ENCODE measurements at places on chromosomes 5 and 9.

- DNase-seq: no peak
Observed at GRCh38 chr5:113226116-113226736, 208.6 kb downstream of the TSSK1B start.

GRCh38 chr9:88580961-88581360, 46.0 kb downstream of the NXNL2 start:
- no peak for DNase-seq

GRCh38 chr5:103598997-103599566, 36.5 kb upstream of the NUDT12 start:
- no peak for DNase-seq

GRCh38 chr5:135951807-135952206, 3.0 kb downstream of the LECT2 start:
- DNase-seq: no peak

DNA sequence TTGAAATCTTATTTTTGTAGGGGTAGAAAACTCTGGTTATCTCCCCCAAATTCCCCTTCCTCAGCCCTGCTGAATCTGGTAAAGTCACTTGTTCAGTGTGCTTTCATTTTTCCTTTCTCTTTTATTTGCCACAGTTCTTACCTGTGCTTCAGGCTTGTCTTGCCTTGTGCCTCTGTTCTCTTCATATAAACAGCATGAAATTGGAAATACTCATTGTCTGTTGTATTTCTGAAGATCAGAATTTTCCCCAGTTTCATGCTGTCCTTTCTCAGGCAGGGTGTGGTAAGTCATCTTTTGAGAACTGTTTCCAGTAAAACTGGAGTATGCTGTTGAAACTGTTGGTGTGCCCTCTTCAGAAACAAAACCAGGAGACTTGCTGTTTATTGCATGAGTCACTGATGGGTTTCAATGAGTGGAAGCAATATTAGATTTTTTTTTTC, 7.0 kb downstream of the PAM start:
- no peak for DNase-seq

DNA sequence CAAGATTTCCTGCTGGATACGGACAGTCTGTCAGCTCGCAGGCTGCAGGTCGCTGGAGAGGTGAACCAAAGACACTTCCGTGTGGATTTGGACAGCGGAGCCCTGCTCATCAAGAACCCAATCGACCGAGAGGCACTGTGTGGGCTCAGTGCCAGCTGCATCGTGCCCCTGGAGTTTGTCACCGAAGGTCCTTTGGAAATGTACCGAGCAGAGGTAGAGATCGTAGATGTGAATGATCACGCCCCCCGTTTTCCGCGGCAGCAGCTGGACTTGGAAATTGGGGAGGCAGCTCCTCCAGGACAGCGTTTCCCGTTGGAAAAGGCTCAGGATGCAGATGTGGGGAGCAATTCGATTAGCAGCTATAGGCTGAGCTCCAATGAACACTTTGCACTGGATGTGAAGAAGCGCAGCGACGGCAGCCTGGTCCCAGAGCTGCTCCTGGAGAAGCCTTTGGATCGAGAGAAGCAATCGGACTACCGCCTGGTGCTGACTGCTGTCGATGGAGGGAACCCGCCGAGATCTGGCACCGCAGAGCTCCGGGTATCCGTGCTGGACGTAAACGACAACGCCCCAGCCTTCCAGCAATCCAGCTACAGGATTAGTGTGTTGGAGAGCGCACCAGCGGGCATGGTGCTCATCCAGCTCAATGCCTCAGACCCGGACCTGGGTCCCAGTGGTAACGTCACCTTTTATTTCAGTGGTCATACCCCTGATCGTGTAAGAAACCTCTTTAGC, 658 bp downstream of the PCDHGC4 start:
- no peak for DNase-seq

DNA sequence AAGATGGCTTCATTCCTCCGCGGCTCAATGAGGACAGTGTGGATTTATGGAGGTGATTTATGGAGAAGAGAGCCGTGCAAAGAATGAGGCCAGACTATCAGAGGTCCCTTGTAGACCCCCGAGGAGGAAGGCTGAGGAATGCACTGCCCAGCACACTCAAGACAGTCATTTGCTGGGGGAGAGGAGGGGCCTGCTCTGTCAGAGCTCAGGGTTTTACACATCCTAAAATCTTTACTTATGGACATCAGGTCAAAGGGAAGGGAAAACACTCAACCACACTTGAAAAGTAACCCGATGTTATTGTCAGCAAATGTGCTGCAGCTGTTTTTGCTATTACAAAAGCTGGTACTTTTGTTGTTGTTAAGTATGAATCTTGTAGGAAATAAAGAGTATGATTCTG, 289.5 kb downstream of the SLIT3 start:
- DNase-seq: no peak

DNA sequence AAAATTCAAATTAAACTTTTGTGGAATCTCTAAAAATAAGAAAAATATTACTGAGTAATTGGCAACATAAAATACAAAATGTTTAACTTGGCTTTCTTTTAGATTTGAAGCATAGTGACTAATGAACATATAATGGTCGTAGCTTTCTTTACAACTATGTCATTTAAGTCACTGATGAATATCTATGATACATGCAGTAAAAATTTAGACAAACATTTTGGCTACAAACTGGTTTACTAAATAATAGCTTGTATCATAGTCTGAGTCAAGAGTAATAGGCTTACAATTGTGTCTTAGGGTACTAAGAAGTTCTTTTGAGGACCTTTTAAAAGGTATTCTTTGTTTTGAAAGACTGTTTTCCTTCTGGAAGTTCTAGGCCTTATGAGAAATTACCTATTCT, 2.0 kb upstream of the APC start:
- DNase-seq: no peak

DNA sequence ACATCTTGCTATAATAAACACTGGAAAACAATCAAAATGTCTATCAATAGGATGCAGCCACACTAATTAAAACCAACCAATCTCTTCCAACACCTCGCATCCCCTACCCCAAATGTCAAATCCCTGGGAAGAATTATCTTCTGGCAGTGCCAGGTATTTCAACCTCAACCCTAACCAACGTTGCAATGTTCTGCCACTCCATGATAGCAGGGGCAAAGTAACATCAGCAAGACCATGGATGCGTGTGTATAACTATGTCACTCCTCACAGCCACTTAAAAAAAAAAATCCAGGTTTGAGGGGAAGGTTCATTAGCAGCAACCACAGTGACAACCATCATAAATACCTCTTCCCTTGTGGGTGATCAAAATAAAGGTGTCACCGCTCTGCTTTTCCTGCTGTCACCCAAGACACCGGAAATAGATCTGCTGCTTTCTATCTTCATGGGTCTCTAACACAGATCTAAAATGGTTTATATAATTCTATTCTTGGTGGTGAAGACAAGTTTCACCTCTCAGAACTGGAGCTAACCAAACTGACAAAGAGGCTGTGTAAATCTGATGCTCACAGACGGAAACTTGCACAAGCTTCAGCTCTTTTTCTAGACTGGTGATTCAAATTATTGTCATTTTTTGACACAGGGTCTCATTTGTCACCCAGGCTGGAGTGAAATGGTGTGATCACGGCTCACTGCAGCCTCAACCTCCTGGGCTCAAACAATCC, 9.9 kb downstream of the HSPA9 start:
- DNase-seq: no peak

Data from hematopoietic multipotent progenitor cell treated with erythropoietin and hydrocortisone succinate and interleukin-3 and kit ligand, for 8 days (in vitro differentiated cells).